ENCODE measurements at places on chromosomes 11 and 22. TPM values are rescaled to one million over a fixed set of nuclear protein-coding genes. Genes with fewer than 3 reads are reported as not detected.

SLN gene
- 0.92 TPM for total RNA-seq

DNA sequence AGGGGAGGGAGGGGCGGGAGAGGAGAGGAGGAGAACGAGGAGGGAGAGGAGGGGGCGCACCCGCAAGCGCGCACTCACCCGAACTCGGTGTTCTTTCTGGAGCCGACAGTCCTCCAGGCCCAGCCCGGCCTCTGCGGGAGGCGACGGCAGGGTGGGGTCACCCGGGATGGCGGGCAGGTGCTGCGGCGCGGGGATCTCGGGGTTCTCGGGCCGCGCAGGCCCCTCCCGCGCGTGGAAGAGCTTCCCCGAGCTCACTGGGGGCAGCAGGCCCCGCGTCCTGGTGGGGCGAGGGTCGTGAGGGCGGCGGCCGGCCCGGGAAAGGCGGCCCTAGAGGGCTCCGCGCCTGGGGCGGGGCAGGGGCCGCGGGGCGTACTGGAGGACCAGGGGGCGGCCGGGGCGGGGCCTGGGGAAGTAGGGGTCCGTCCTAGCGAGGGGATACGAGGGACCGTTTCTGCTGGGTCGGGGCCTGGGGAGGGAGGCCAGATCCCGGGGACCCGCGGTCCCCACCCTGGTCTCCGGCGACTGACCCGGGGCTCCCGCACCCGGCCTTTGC, 5.2 kb downstream of the LMNTD2 start:
- peaks cover 22% of the 10 kb centered on the region for H3K4me1 ChIP-seq
- peaks cover 67% of the 10 kb centered on the region for H3K27me3 ChIP-seq
- peak overlapping the region; percentile 54 for H3K4me3 ChIP-seq
- H3K27ac ChIP-seq: no peak overlapping the region
- H3K36me3 ChIP-seq: no peaks in the 10 kb centered on the region

GRCh38 chr11:10041748-10042446, 252.1 kb downstream of the SBF2 start:
- H3K4me1 ChIP-seq: no peaks in the 10 kb centered on the region
- no peaks in the 10 kb centered on the region for H3K36me3 ChIP-seq
- no peak for DNase-seq
- no peak overlapping the region for H3K27ac ChIP-seq

GRCh38 chr11:64757549-64758329, 2.0 kb downstream of the PYGM start:
- no peak for DNase-seq
- peaks cover 9% of the 10 kb centered on the region for H3K36me3 ChIP-seq
- no peak overlapping the region for H3K27ac ChIP-seq
- no peak overlapping the region for H3K4me3 ChIP-seq
- peaks cover 16% of the 10 kb centered on the region for H3K4me1 ChIP-seq

DNA sequence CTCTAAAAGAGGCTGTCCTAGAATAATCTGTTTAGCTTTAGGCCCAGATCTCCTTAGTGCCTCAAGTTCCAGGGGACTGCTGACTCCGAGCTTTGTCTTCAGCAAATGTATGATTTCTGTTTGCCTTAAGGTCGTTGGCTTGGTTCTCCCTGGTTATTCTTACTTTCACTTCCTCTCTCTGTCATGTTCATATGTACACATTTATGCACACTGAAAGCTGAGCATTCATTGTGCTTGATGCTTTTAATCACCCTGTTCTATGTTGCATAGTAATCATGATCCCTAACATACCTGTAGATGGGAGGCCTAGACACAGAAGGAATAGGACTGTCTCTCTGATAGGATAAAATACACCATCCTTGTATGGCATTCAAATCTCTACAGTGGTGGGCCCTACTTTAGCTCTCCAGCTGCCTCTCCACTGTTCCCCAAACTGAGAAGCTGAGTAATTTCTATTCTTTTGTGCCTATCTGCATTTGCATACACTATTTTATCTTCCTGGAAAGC, 7.2 kb downstream of the PPFIBP2 start:
- no peaks in the 10 kb centered on the region for H3K36me3 ChIP-seq
- peaks cover 34% of the 10 kb centered on the region for H3K4me1 ChIP-seq
- DNase-seq: no peak
- H3K27me3 ChIP-seq: no peaks in the 10 kb centered on the region

DNA sequence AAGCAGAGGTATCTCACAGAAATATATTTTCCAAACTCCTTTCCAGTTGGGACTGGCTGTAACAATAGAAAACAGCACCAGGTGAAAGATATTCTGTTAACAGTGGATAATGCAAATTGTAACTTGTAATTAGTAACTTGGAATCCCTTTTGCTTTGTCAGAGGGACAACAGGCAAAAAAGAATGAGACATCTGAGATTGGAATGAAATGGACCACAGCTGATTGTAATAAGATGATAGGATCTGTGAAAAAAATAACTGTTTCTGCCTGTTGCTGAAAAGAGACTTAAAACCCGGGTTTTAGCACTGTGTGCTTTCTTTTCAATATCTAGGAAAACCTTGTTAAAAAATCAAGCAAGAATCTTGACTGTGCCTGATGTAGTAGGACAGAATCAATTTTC, 655.7 kb downstream of the METTL15 start:
- H3K27me3 ChIP-seq: no peaks in the 10 kb centered on the region
- H3K4me1 ChIP-seq: no peaks in the 10 kb centered on the region

DNA sequence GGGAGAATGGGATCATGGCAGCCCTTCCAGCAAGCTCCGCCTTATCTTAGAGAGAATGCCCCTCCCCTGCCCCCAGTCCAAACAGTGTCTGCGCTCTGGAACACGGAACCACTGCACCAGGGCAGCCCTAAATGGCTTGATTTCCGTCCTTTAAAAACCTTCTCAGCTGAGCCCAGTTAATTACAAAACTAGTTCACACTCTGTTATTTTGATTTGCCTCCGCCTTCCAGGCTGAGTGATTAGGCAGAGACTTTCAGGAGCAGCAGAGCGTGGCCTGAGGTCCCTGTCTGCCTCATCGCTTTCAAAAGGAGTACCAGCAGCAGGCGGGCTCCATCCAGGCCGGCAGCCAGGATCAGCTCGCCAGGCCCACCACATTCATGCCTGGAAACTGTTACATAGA, 313.0 kb downstream of the BRD1 start:
- H3K36me3 ChIP-seq: no peaks in the 10 kb centered on the region
- DNase-seq: no peak
- no peaks in the 10 kb centered on the region for H3K4me1 ChIP-seq

- H3K4me3 ChIP-seq: no peak overlapping the region
- peaks cover 78% of the 10 kb centered on the region for H3K36me3 ChIP-seq
- DNase-seq: no peak
These were observed 106.2 kb downstream of the ETS1 start for GRCh38 chr11:128481135-128481534.

DNA sequence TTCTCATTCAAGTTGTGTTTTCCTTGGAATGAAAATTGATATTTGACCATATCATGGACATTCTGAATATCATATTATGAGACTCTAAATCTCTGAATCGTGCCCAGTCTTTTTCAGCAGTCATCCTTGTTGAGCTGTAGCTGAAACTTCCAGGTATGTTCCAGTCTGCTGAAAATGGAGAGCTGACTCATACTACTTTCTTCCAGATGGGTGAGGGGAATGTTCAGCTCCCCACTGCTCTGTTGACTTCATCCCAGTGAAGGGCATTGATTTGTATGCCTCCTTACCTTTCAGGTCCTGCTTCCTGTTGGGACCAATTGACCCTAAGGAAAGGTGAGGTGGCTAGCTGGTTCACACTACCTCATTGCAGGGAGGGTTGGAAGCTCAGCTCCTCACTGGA, 3.5 kb downstream of the OR5P2 start:
- no peaks in the 10 kb centered on the region for H3K36me3 ChIP-seq
- no peak overlapping the region for H3K27ac ChIP-seq

OR5M3 gene
- total RNA-seq: not detected

DNA sequence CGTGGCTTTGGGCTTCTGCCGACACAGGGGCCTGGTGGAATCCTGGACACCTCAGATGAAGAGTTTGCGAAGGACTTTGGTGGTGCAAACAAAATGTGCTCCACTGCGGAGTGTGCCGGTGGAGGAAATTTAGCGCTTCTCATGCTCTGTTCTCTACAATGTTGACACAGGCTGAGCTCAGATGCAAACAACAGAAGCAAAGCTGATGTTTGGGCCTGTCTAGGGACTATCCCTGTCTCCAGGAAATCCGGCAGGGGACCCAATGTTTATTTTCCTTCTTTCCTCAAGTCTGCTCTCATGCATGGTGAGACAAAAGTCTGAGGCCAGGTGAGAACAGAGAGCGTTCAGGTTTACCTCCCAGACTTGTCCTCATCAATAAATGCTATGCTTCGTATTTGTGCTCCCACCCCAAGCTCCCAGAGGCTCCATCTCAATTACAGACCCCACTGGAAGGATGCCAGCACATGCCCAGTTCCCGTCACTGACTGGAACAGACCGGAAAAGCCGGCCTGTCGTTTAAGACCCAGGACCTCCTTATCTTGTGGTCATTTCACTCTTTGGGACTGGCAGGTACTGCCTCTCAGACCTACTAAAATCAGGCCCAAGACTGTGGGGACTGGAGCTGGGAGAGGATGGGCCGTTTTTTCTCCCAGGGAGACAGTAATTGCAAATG, 105.7 kb upstream of the B3GAT1 start:
- no peak overlapping the region for H3K4me3 ChIP-seq
- H3K36me3 ChIP-seq: no peaks in the 10 kb centered on the region
- H3K27me3 ChIP-seq: peaks cover 9% of the 10 kb centered on the region
- no peaks in the 10 kb centered on the region for H3K4me1 ChIP-seq

MICAL2 gene
- total RNA-seq: 127 TPM
